Tibial artery (tissue), 4 donors: ENCODE measurements at places on chromosomes 16 and 17.

DNA sequence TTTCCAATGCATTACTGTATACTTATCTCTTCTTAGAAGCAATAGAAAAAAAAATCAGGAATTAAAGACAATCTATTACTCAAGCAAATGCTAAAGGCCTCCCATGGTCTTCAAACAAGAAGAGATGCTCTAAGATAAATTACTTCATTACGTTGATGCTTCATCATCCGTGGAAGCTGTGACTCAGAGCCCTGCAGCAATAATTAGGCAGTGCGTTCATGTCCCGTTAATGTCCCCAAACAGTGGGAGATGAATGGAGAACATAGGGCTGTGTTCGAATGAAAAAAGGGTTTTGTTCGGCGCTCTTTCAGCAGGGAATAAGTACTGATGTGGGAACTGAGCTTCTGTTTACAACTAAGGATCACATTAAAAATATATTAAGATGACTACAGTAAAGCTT, 15.9 kb upstream of the PDXDC1 start:
- DNase-seq: no peak

DNA sequence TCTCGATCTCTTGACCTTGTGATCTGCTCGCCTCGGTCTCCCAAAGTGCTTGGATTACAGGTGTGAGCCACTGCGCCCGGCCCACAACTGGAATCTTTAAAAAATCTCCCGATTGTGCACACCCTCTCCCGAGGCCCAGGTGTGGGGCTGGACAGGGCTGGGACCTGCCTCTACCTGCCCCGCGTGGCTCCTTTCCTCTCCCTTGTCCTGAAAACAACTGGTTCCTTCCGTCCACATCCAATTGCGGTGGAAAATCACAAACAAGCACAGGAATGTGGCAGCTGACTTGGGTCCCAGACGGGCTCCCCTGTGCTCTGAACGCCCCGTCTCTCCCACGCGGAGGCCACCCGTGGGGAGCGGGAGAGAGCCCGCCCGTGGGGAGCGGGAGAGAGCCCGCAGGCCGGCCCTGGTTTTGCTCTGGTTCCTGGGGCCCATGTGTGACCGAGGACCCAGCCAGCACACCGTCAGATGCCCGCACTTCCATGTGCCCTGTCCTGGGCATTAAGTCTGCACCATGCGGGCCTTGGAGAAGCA, 3.0 kb upstream of the TMEM204 start:
- DNase-seq: no peak

- no peak for DNase-seq
Measured at GRCh38 chr16:30559690-30560089, 1.5 kb upstream of the ZNF764 start.

- no peak for DNase-seq
Measured at GRCh38 chr16:11303405-11304138, 22.4 kb upstream of the PRM1 start.

DNA sequence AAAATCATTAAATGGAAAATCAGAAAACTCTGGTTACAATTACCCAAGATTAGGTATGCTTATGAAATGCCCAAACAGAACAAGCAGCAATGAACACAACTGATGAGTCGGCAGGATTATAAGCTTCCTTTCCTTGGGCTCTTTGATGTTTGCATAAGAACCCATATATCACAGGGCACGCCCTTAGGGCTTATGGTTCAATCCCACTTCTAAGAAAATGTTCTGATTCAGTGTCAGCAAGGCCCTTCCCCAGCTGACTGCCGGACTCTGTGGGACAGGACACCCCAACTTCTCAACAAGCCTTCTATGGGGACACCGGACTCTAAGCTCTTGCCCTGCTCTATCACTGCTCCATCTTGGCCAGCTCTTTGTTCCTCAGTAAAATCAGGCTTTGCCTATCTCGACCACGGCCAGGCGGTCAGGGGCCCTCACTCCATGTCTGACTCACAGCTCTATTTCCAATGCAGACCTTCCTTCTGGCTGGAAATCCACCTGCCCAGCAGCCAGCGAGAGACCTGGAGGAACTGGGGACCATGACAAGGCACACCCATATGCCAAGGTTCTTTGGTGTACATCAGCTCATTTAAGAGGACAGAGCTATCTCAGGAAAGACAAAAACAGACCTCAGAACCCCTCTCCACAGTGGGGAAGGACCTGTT, 26.8 kb downstream of the LITAFD start:
- DNase-seq: no peak

GRCh38 chr17:37490638-37491614, 1.2 kb downstream of the DUSP14 start:
- DNase-seq: peak; percentile 54

GRCh38 chr17:2875608-2876007, 79.4 kb downstream of the RAP1GAP2 start:
- no peak for DNase-seq

DNA sequence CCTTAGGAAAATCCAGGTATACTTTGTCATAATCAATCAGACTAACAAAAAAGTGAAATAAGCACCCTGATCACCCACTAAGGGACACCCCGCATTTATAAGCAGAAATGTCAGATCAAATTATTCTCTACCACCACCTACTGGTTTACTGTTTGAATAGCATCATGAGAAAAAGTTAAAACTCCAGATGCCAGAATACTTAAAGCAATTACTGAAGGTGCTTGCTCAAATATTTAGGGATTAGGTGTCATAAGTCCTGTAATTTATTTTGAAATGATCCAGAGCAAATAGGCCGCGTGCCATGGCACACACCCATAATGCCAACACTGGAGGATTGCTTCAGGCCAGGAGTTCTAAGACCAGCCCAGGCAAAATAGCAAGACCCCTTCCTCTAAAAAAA, 2.3 kb downstream of the TOP2A start:
- no peak for DNase-seq

DNA sequence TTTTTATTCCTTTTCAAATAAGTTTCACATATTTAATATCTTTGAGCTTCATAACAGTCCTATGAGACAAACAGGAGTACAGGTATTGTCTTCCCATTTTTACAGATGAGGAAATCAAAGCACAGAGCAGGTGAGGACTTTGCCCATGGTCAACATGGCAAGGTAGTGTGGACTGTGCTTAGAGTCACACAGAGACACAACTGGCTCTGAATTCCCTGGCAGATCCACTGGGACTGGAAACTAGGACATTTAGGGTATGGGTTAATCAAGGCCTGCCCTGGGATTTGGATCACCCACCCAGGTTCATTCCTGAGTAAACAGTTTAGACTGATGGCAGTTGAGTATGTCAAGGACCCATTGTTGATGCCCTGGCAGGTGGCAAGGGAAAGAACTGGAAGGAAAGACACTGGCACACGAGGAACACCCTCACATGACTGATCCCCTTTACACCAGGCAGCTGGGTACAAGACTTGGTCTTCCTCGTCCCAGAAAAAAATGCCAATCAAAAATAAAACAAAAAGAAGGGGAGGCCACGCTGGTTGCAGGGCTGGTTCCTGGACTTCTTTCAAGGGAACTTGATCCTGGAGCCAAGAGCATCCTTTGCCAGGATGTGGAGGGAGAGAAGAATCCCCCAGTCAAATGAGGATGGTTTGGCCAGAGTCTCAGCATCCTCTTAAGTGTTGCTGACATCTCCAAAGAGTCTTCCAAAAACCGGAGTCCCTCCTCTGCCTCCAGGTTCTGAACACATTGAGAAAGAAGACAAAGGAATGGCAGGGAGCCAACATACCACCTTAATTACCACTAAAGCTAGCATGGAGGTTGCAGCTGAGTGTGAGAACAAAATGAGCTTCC, 34.9 kb downstream of the CHD9 start:
- no peak for DNase-seq

DNA sequence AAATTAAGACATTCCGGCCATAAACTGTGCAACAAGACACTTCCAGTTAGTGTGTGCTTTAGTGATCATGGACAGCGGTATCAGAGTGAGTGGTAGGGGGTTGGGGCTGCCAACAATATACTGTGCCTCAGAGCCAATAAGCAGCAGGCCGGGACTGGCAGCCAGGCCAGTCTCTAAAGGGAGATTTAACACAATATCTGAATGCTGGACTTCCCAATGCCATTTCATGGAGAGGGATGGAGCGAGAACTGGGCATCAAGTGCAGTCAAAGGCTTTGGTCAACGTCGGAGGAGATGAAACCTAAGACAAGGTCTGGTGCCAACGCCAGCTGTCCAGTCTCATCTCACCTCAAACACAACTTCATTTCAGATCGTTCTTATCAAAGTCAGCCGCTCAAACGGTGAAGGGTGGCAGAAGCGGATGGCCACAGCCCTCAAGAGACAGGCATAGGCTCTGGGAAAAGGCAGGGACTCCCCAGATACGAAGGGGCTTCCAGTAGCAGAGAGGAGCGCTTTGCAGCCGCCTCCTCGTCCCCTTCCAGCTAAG, 935 bp downstream of the USP32 start:
- peak; percentile 28 for DNase-seq

GRCh38 chr17:71118039-71118438, 948.7 kb downstream of the KCNJ2 start:
- no peak for DNase-seq

DNA sequence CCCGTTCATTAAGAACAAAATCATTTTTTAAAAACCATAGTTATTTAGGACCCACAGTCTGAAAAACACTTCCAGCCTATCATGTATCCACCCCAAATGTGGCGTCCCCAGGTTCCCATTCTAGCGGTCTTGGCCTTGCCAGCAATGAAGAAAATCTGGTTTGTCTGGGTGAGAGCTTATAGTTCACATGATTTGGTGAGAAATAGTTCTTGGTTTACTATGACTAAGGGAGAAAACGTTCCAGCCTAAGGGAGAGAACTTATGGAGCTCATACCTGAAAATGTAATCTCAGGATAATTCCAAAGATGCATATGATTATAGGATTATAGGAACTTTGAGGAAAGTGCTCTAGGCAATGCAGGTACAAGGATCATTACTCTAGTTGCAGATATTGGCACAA, 4.8 kb downstream of the MARVELD3 start:
- no peak for DNase-seq

GRCh38 chr17:27741971-27742575, 58.3 kb downstream of the NOS2 start:
- DNase-seq: no peak

DNA sequence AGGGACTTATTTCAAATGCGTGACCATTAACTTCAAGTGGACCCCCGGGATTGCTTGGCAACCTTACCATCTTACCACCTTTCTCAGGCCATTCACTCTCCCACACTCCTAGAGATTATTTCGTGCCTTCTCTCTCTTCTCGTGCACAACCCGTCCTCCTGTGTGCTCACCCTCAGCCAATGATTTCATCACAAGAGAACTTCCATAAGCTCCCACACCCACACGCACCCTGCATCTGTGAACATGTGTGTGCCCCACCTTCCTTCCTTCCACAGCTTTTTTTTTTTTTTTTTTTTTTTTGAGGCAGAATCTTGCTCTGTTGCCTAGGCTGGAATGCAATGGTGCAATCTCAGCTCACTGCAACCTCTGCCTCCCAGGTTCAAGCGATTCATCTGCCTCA, 27.4 kb upstream of the CDH3 start:
- no peak for DNase-seq

DNA sequence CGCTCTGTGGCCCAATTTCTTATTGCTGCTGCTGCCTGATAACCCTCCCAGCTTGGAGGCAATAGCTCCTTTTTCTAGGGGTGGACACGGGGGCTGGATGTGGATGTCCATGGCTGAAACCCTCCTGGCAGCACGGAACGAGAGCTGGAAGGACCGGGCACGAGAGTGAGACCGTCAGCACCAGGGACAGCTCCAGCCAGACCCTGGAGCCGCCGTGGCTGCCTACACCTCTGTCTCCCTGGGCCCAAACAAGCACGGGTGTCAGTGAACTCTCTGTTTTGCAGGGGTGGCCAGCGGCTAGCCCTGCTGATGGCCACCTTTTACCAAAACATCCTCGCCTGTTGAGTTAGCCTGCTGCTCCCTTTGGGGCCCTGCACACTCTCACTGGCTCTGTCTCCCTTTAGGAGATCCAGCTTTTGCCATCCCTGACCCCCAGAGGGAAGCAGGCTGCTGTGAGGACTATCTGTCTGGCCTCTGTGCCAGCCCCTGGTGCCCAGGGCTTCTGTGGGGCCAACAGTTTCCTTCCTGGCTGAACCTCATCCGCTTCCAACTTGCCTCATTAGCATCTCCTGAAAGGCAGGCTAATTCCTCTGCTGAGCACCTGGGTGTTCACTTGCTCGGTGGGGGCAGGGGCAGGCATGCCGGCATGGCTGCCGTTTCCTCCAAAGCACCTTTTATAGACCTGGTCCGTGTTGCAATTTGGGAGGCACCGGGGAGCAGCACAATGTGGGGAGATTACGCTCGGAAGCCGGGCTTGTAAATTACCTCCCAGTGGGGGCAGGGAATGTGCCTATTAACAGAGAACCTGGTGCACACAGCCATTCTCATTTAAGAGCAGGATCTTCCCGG, 118.1 kb downstream of the ENGASE start:
- DNase-seq: no peak

DNA sequence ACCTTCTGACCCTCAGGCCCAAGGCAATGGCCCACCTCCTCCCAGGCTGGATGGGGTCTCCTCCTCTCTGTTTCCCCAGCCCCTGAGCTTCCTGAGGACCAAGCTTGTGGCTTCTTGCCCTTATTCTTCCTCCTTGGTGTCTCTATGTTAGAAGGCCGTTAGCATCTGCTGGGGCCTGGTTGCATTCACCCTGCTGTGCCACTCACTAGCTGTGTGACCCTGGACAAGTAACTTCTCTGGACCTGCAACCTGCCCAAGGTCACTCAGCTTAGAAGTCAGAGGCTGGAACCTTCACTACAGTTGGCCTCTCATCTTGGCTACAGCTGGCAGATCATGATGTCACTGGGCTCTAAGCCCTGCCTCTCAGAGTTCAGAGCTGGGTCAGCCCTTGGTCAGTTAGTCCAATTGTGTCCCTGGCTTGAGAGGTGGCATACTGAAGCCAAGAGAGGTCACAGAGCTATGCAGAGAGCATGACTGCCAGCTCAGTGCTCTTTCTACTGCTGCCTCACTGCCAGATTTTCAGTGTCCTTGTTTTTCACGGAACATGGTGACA, 3.0 kb downstream of the MT2A start:
- DNase-seq: peak; percentile 83

GRCh38 chr17:49021095-49021767, 24.0 kb downstream of the IGF2BP1 start:
- DNase-seq: peak; percentile 29

DNA sequence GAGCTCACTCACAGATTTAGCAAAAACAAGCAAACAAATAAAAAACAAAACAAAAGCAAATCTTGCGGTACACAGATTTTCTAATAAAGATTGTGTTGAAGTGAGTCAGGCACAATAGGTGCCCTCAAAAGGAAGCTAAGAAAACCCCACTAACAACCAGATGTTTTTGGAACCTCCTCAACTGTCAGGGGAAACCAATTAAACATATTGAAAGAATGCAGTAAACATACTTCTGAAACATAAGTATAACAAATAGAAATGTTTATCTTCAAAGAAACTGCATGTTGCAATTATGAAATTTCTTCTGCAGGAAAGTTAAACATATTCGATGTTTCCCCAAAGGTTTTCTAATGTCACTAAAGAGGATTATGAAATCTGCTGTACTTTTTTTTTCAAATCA, 110.5 kb upstream of the CORO6 start:
- DNase-seq: no peak
